ENCODE measurements at places on chromosomes 2 and 18. TPM values are rescaled to one million over a fixed set of nuclear protein-coding genes. Genes with fewer than 3 reads are reported as not detected.

Gene SLC16A14
- 0.49 TPM for total RNA-seq

Gene APOB
- not detected for total RNA-seq

Gene MFSD2B
- total RNA-seq, result not detected

Gene LYG1
- 0.09 TPM for total RNA-seq

Gene AQP12B
- total RNA-seq, result not detected

Gene ATP6V1C2
- not detected for total RNA-seq

Gene ANKRD53
- 6.5 TPM for total RNA-seq

Gene CFAP53
- total RNA-seq, result 0.57 TPM

Gene GPR35
- total RNA-seq, result 0.09 TPM

Gene TCF7L1
- 3.5 TPM for total RNA-seq

Gene BMP10
- not detected for total RNA-seq

Gene SNORC
- total RNA-seq, result 0.72 TPM

Gene SEPTIN10
- 137 TPM for total RNA-seq

Gene ROCK1
- total RNA-seq, result 63.2 TPM

Gene SEMA4C
- 20.4 TPM for total RNA-seq

Gene GAL3ST2
- total RNA-seq, result 0.25 TPM

Gene RUFY4
- total RNA-seq, result not detected

Gene CYP26B1
- total RNA-seq, result 2.5 TPM

Gene SH2D6
- not detected for total RNA-seq

Gene PDCD1
- not detected for total RNA-seq

Gene AQP4
- total RNA-seq, result not detected

Gene FBXO41
- total RNA-seq, result 0.18 TPM

Gene EIF2AK3
- total RNA-seq, result 31.5 TPM

Gene POTEF
- not detected for total RNA-seq

Gene FTCDNL1
- 1.5 TPM for total RNA-seq

Gene TGIF1
- 106 TPM for total RNA-seq

Gene GPBAR1
- not detected for total RNA-seq

Gene VWC2L
- not detected for total RNA-seq

Gene NOL4
- total RNA-seq, result not detected

Gene PIEZO2
- total RNA-seq, result 1.6 TPM

Gene TBR1
- total RNA-seq, result not detected

Gene LRATD1
- total RNA-seq, result 0.08 TPM

Gene DNPEP
- total RNA-seq, result 55.0 TPM

Gene PCARE
- under 0.01 TPM for total RNA-seq

Gene UPP2
- total RNA-seq, result not detected

Gene GIGYF2
- total RNA-seq, result 58.5 TPM
